ENCODE measurements at places on chromosomes 6 and 20. TPM values are rescaled to one million over a fixed set of nuclear protein-coding genes. Genes with fewer than 3 reads are reported as not detected.

GSTA5 gene
- not detected for total RNA-seq

B3GAT2 gene
- total RNA-seq = under 0.01 TPM

PARD6B gene
- 13.4 TPM for total RNA-seq

PRSS16 gene
- 31.0 TPM for total RNA-seq

SLC17A3 gene
- total RNA-seq = not detected

- no peak for DNase-seq
Observed at GRCh38 chr20:47274401-47275108, 81.9 kb downstream of the ZMYND8 start.

GRCh38 chr20:57062696-57063270, 203.7 kb downstream of the BMP7 start:
- DNase-seq = no peak

- no peak for DNase-seq
Observed at GRCh38 chr6:54929245-54929909, 82.8 kb downstream of the FAM83B start.

DNA sequence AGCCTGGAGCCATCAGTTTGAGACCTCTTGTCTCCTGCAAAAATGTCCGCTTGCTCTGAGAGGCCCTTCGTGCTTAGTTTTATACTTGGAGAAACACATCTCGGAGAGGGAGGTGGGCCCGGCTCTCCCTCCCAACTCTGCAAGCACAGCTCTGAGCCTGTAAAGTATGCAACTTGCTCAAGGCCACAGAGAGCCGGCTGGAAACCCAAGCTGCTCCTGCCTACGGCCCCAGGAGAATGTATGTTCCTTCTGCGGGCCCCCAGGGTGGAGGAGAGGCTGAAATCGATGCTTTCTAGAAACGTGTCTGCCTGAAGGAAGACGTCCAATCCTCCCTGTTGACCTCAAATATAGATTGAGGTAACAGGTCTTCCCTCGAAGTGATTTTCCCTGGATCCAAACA, 205.4 kb downstream of the PREX1 start:
- no peak for DNase-seq

DNA sequence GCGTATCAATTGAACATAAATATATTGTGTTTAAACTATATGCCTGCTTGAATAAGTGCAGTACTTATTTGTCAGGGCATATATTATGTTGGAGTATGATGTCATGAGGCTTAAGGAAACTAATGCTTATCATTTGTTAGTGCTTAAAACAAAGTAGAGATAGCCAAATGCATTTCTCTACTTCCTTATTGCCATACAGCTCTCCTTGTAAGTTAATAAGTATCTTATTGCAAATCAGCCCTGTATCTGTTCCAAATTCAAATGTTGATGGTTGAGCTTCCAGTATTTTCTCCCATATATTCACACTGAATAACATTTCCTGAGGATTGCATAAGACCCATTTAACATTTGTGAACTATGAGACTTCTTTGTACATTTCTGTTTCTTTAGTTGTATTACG, 57.8 kb downstream of the CARMIL1 start:
- DNase-seq = no peak
